Thoracic aorta (tissue), 2 donors: ENCODE measurements at places on chromosomes 2 and 18. TPM values are rescaled to one million over a fixed set of nuclear protein-coding genes. Genes with fewer than 3 reads are reported as not detected.

DNA sequence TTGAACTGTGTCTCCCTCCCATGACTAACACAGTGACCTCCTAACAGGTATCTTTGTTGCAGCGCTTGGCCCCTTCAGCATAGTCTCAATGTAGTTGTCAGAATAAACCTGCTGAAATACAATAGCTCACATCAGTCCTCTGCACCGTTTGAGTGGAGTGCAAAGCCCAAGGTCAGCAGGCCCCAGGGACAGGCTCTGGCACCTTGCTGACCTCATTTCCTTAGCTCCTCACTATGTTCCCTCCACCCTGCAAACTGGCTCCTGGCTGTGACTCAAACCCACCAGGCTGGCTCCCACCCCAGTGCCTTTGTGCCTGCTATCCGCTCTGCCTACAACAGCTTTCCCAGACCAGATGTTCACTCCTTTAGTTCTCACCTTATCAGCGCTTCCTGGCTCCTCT, 146.7 kb downstream of the LRATD1 start:
- H3K27me3 ChIP-seq, result no peaks in the 10 kb centered on the region
- no peak overlapping the region for H3K27ac ChIP-seq

GRCh38 chr18:9604348-9604747, 10.0 kb downstream of the PPP4R1 start:
- no peak overlapping the region for H3K4me3 ChIP-seq
- DNase-seq, result no peak
- peaks cover 10% of the 10 kb centered on the region for H3K4me1 ChIP-seq
- no peaks in the 10 kb centered on the region for H3K36me3 ChIP-seq

TLX2 gene
- total RNA-seq, result not detected

L3MBTL4 gene
- 5.3 TPM for total RNA-seq

CACNB4 gene
- 5.6 TPM for total RNA-seq
